ENCODE measurements at places on chromosomes 7 and 10.

- DNase-seq = no peak
Measured at GRCh38 chr10:118173296-118173695, 126.6 kb upstream of the RAB11FIP2 start.

DNA sequence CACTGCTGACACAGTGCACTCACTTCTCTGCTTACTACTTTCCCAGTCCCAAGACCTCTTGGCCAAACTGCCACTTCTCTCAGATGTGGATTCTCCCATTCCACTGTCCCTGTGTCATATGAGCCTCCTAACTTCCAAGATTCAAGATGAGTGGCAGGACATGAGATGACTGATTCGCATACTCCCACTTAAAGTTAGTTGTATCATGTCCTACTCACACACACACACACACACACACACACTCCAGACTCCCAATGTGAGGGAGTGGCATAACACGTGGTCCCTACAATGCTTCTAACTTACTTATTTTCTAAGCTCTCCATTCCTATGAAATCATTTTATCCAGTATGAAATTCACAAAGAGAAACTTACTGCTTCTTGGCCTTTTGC, 67.0 kb upstream of the CAV2 start:
- DNase-seq = peak; percentile 32

GRCh38 chr10:118840776-118841468, 86.2 kb upstream of the CACUL1 start:
- DNase-seq = no peak

GRCh38 chr10:50788951-50789945, 49.5 kb downstream of the ASAH2B start:
- DNase-seq = peak; percentile 52

GRCh38 chr10:10292501-10292900, 725.2 kb upstream of the CELF2 start:
- no peak for DNase-seq

- peak; percentile 17 for DNase-seq
Measured at GRCh38 chr10:103783681-103784080, 71.7 kb downstream of the SH3PXD2A start.

DNA sequence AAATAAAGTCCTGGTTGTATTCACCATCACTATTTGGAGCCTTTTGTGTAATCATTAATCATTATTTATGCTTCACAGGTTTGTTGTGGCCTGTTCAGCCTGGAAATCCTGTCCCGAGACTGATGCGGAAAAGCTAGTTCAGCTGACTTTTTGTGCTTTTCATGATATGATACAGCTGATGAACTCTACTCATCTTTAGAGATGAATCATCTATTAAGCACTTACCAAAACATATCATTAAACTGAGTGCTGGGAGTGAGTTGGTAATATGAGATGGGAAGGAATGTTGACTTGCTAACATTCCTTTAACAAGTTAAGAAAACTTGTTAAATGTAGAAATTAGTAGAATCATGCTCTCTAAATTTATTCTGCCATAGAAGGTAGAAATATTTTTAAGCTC, 53.0 kb downstream of the CROT start:
- DNase-seq = peak; percentile 69

DNA sequence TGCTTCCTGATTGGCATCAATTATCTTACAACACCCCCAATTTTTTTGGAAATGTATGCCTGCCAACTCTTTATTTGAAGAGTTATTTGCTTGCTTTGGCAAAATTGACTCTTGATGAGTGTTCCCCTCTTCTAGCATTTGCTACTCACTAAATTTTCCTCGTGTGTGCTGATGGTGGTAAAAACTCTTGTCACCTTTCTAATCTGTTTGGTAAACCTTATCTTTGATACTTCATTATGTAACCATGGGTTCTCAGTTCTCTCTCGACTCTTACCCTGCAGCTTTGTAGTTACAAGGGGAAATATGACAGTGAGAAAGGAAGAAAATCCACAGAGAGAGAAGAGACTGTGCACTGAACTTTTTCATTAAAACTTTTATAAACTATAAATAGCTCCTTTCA, 102.5 kb downstream of the CDK14 start:
- no peak for DNase-seq

DNA sequence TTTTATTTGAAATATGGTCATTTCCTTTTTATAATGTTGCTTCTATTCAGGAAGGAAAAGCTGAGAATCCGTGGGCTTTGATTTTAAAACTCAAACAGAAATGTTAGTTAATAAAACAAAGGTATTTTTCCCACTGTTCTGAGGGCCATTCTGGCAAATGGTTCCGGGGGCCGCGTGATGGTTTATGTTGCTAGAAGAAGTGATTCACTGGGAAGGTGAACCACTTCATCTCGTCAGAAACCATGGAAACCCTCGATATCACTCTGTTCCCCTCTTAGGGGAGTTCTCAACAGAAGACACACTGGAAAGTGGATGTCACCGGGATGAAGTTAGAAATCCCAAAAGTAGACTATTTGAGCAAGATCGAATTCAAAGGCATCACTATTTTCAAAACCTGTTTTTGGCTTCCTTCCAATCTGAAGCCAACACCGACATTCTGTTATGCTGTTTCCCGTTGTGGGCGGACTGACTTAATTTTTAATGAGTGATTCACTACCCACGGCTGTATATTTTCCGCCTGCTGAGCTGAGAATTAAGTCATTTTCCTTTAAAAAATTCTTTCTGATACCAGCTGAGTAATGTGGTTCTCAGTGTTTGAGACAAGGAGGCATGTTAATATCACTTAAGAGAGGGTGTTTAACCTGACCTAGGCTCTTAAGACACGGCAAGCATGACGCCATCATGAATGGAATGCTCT, 84.1 kb downstream of the PTPRE start:
- peak; percentile 86 for DNase-seq

DNA sequence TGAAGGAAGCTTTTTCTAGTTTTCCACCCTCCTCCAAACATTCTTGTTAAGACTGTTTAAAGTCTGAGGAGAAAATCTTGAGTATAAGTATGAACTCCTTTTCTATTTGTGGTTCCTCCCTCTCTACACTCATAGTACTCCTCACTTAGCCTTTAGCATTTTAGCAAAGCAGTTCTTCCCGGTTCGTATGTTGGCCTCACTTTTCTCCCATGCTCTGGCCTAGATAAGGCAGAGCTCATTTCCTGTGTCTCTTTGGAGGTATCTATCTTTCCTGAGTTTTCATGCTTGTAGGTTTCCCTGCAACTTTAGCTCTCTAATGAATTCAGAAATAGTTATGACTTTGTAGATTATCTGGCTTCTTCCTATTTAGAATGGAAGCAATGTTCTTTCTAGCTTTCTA, 5.9 kb upstream of the OR2F1 start:
- DNase-seq = no peak

DNA sequence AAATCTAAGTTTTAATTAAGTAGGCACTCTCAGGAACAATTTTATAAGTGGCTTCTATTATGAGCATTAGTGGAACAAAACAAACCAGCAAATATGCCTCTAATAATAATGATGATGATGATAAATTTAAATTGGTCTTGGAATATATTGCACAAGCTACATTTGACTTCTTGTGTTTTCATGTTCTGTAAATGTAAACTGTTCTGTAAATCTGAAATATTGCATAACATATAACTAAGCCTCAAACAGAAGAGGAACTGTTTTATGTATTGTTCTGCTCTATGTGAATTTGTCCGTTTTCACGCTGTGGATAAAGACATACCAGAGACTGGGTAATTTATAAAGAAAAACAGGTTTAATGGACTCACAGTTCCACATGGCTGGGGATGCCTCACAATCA, 625.2 kb upstream of the CELF2 start:
- no peak for DNase-seq

DNA sequence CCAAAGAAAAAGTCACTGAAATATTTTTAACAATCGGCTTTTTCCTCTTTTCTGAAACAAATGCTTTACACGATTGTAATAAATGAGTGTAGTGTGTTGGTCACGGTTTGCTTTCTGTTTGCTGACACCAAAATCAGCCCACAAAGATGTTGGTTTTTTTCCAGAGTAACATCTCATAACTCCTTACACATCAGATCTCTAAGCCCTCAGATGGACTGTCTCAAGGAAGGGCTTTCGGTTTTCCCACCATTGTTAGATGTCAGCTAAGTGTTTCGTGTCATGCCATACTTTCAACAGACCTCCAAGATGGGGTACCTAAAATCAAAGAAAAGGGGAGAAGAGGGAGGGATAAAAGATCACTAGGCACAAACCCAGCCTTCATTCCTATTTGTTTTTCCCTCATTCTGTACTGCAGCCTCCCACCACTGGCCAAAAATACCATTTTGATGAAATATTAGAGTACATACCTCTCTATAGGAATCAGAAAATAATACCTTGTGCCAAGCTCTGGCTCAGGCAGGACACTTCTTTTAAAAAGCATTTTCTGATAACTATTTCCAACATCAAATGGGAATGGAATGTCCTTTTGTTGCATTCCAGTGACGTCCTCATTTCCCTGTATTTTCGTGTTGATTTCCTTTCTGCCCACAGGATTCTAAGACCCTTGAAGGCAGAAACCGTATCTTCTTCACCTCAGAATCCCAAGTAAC, 159.1 kb downstream of the DGKI start:
- peak; percentile 86 for DNase-seq

- peak; percentile 79 for DNase-seq
Measured at GRCh38 chr10:33352175-33352574, 17.7 kb upstream of the NRP1 start.

DNA sequence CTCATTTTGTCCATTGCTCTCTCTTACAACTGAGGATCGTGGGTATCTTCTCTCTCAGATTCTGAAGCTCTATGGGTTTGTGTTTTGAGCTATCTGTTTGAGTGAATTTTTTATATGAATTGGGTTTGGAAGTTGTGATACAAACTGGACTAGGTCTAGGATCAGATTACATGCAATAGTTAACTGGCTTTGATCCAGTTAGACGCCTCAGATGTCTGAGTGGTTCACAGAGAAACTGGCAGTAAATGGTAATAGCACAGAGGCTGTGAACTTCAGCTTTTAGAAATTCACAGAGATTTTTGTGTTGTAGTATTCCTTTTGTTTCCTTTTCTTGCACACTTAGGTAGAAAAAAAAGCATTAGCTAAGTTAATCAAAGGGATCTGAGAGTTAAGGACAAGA, 12.7 kb upstream of the DNMBP start:
- DNase-seq = peak; percentile 67

GRCh38 chr7:80279760-80280159, 145.1 kb downstream of the GNAI1 start:
- DNase-seq = no peak

DNA sequence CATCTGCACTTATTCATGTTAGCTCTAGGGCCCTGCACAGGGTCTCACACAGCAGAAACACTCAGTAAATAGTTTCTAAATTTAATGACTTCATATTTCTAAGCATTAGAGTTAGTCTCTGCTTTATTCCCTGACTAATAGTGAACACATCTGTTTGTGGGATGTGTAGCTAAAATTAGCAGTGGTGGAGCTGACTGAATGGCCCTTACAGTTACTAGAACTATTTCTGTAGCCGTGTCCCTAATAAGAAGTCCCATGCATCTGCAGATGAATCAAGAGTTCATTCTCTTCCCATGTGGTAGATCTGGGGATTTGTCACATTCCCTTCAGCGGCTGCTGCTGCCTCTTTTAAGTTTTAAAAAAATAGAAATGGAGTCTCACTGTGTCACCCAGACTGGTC, 11.7 kb downstream of the MAP3K8 start:
- DNase-seq = peak; percentile 95

DNA sequence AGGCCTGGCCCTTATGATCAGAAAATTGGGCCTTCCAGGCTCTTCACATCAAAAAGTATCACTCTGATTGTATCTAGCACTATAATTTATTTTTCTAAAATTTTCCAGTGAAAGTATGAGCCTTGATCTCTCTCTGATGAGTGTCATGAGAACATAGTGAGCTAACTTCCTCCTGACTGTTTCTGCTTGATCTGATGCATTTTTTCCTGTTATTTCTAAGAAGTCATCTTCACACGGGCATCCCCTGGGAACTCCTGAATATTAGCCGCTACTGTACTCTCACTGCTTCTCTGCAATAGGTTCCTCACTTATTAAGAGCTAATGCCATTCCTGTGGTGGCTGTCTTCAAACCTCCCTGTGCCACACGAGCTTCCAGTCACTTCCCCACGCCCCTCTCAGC, 63.1 kb upstream of the ZPBP start:
- no peak for DNase-seq

DNA sequence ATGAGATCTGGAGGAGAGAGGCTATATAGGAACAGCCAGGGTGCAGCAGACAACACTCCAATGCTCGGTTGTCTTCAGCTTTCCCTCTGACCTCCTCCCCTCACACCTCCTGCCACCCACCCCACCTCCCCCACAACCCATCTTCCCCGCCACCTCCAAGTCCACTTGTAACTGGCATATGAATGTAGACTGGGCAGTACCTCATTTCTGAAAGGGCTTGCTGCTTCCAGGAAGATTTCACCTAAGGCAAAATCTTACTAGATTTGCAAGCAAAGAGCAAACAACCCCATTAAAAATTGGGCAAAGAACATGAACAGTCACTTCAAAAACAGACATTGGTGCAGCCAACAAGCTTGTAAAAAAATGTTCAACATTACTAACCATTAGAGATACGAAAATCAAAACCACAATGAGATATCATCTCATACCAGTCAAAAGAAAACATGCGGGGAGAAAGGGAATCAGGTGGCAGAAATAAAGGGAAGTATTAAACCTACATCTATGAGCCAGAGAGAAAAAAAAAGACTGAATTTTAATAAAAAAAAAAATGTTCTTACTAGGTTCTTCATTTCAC, 164.6 kb upstream of the C1GALT1 start:
- DNase-seq = no peak

DNA sequence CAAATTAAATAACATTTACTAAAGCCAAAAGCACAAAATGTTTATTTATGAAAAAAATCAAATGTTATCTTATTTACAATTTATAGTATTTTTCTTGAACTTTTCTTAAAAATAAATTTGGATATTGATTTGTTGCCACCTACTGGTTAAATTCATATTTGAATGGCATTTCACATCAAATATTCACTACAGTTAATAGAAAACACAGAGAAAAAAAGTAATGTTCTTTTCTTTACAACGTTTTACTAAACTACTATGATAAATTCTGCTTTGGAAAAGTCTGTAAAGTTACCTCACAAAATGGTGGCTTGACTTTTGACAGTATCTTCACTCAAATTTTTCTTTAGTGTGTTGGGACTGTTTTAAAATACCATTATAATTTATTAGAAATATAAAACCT, 52.7 kb downstream of the SRPK2 start:
- peak; percentile 30 for DNase-seq

DNA sequence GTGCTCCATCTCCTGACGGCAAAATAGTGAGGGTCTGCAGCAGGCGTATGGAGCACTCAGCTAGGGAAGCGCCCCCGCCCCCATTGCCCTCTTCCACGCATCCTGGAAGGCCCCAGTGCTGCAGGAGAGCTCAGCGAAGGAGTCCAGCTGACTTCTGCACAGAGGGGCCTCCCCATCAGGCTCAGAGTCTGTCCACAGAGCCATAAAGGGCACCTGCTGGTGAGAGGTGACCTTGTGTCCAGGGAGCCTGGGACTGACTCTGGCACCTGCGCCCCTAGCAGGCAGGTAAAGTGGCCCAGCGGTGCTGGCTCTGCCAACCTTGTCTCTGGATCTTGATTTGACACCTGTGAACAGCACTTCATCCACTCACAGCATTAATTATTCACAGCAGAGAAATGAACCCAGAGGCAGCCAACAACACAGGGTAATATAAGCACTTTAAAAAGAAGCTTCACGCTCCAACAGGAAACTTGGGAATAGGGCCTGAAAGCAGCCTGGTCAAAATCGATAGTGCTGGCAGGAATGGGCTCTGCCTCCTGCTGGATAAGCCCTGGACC, 59.6 kb downstream of the VOPP1 start:
- DNase-seq = no peak

GRCh38 chr7:110027385-110027784, 1063.5 kb upstream of the LRRN3 start:
- DNase-seq = no peak

GRCh38 chr7:88565401-88565800, 194.1 kb upstream of the ZNF804B start:
- no peak for DNase-seq
